ENCODE measurements at places on chromosomes 12 and 14.

GRCh38 chr12:105167346-105167745 is 59.8 kb downstream of the WASHC4 start:
- no peak for DNase-seq

GRCh38 chr14:44914849-44915248 is 46.9 kb downstream of the KLHL28 start:
- peak; percentile 47 for DNase-seq

- no peak for DNase-seq
These were observed 226.1 kb downstream of the CHST11 start for GRCh38 chr12:104682790-104683279.

DNA sequence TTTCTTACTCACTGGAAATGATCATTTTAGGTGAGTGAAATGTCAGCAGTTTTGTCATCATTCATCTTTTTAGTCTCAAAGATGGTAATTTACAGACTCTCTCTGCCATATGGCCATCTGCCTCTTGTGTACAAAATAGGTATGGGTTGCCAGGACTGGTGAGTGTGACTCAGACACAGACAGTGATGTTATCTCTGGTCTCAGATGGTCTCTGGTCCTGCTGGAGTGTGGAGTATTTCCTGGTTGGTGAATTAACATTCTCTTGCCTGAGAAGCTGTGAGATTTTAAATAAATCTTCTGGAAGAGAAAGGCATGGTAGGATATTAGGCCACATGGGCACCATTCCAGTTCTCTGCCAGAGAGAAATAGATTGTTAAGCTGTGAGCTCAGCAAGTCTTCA is 207.0 kb downstream of the ATP23 start:
- peak; percentile 53 for DNase-seq

All from fibroblast of pulmonary artery (primary cell).